ENCODE measurements at places on chromosomes 13 and 19.

- no peak for DNase-seq
Measured at GRCh38 chr13:51370116-51370515, 30.6 kb downstream of the SERPINE3 start.

DNA sequence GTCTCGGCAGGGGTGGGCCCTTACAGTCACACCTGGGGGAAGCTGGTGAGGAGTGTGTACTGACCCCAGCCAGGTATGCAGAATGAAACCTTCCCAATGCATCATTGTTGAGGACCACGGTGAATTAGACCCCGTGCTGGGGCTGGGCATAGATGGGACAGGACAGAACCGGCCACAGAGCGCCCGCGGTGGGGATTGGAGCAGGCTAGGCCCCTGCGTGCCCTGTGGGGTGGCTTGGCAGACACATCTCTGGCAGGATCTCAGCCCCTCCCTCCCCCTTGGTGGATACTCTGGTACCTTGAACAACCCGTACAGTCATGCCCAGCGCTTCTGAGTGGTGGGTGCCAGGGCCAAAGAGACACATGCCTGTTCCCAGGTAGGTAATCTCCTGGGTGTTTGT lies 200.6 kb downstream of the TEX29 start:
- no peak for DNase-seq

GRCh38 chr19:49863254-49863934 lies 4.0 kb downstream of the PNKP start:
- DNase-seq: no peak

GRCh38 chr13:39760521-39760920 lies 105.1 kb downstream of the COG6 start:
- DNase-seq: no peak

DNA sequence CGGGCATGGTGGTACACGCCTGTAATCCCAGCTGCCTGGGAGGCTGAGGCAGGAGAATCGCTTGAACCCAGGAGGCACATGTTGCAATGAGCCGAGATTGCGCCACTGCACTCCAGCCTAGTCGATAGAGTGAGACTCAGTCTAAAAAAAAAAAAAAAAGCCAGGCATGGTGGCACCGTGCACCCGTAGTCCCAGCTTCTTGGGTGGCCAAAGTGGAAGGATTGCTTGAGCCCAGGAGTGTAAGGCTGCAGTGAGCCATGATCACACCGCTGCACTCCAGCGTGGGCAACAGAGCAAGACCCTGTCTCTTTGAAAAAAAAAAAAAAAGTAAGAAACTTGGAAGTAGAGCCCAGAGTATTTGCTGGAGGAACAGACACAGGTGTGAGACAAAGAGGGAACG lies 27.7 kb downstream of the CCDC8 start:
- DNase-seq: no peak

GRCh38 chr13:41048640-41049039 lies 12.7 kb upstream of the WBP4 start:
- DNase-seq: no peak

DNA sequence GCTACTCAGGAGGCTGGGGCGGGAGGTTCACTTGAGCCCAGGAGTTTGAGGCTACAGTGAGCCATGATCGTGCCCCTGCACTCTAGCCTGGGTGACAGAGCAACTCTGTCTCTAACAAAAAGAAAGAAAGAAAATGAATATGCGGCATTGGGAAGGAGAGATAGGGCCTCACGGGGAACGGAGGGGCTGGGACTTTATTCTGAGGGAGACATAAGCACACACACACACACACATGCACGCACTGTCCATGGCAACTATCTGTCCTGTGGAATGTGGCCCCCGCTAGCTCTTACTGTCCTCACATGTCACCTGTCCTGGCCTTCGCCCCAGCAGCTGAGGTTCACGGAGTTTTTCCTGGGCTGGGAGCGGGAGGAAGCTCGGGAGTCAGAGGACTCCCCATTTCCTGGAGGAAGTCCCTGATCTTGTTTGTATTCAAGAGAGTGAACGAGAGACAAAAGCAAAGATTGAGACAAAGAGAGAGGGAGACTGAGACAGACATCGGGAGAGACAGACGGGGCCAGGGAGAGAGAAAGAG lies 654 bp downstream of the STAP2 start:
- no peak for DNase-seq

DNA sequence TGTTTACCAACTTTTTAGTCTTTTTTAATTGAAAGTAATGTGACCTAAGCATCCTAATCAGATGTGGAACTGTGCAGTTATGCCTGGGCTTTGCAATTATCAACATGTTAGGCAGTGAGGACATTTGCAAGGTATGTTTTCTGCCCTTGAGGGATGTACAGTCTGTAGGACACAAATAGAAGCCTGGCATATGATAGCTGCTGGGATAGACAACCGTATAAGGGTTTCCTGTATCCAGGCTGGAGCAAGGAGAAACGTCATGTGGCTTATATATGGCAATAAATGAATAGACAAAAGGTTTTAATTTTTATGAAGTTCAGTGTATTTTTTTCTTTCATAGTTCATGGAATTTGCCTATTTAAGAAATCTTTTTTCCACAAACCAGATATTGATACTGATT lies 2.0 kb upstream of the VPS36 start:
- DNase-seq: no peak

DNA sequence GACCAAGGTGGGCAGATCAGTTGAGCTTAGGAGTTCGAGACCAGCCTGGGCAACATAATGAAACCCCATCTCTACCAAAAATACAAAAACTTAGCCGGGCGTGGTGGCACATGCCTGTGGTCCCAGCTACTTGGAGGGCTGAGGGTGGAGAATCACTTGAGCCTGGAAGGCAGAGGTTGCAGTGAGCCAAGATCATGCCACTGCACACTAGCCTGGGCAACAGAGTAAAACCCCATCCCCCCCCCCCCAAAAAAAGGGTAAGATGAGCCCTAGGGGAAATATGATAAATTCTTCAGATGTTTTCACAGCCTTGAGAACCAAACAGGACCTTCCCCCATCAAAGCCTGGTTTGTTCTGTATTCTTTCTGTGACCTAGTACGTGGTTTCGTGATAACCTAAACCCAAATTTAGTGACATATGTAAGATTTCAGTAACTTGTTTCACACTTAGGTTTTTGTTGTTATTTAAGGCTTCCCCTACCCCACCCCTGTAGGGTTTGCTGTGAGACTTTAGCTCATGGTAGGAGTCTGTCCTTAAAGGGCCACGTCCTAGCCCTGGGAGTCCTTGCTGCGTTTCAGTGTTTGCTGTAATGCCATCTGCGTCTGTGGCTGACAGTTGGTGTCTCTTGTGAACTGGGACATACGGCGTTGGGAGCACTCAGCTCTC lies 49.6 kb downstream of the MYO9B start:
- no peak for DNase-seq

GRCh38 chr13:51584731-51585672 lies 740 bp downstream of the WDFY2 start:
- DNase-seq: peak; percentile 48

DNA sequence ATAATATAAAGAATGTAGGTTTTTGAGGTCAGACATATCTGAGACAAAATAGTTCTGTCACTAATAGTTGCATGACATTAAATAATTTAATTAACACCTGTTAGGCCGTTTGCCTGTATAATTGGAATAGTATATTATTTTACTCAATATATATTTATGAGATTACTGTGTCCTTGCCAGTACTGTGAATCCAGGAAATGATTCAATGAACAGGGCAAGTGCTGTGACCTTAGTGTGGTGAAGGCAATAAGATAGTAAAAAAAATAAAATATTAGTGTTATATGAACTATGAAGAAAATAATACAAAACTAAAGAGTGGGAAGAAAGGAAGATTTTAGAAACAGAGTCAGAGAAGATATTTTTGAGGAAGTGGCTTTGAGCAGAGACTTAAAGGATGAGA lies 403.7 kb downstream of the PCDH9 start:
- no peak for DNase-seq

DNA sequence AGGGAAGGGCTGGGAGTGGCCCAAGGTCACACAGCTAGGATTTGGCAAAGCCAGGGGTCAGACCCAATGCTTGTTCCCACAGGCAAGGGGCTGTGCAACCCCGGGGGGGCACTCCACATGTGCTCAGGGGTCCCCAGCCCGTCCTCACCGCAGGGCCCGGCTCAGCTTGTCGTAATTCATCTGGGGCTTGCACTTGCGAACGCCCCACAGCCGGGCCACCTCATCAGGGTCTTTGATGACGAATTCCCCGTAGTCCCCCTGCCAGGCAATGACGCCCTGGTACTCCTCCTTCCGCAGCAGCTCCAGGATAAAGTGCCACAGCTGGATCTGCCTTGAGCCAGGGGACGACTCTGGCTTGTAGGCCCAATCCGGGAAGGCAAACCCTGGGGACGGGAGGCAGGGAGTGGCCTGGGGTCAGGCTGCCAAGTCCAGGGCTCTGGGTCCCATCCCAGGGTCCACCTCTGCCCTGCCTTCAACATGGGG lies 4.7 kb downstream of the ERF start:
- DNase-seq: no peak

- DNase-seq: no peak
Measured at GRCh38 chr19:1648459-1648849, 4.0 kb downstream of the TCF3 start.

GRCh38 chr13:49533591-49534269 lies 38.0 kb downstream of the PHF11 start:
- no peak for DNase-seq

DNA sequence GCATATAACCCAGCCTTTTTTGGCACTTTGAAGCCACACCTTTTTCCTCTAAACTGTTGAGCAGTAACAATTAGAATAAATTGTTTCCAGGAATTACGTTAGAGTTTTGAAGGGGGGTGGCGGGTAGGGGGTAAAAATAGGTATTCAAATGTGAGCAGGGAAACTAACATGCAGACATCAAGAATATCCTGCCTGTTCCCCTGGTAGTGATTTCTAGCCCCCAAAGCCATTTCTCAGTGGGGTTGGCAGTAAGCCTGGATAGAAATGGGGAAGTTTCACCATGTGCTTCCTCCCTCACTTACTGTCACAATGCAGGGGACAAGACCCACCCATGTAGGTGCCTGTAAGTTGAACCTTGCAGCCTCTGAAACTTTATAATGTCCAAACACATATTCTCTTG lies 3.8 kb downstream of the DOCK9 start:
- DNase-seq: no peak

DNA sequence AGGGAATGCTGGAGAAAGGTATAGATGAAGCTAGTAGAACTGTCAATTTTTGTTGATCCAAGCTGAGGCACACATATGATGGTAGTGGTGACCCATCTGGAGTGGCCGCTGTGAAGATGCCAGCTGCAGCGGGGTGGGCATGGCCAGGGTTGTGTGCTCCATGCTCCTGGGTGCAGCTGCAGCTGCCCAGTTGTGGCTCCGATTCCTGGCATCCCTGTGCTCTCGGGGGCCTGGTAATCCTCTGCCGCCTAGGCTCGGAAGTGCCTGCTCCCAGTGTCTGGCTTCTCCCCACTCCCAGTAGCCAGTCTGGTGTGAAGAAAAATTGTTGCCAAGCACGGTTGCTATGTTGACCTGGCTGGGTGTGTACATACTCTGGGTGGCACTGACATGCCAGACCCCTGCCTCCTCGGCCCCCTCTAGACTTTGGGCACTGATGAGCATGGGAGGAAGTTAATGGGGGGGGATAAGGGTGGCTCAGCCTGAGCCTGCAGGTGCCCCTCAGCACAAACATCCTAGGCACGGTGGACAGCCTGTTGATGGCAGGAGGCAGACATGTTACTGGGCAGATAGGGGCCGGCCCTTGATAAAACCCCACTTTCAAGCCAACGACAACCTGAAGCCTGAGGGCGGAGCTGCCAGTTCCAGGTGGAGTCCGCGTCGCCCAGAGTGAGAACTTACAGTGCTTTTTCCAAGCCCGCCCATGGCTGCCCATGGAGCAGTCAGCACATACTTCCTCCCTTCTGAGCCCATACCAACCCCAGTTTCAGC lies 1400.7 kb downstream of the PCDH9 start:
- DNase-seq: no peak

DNA sequence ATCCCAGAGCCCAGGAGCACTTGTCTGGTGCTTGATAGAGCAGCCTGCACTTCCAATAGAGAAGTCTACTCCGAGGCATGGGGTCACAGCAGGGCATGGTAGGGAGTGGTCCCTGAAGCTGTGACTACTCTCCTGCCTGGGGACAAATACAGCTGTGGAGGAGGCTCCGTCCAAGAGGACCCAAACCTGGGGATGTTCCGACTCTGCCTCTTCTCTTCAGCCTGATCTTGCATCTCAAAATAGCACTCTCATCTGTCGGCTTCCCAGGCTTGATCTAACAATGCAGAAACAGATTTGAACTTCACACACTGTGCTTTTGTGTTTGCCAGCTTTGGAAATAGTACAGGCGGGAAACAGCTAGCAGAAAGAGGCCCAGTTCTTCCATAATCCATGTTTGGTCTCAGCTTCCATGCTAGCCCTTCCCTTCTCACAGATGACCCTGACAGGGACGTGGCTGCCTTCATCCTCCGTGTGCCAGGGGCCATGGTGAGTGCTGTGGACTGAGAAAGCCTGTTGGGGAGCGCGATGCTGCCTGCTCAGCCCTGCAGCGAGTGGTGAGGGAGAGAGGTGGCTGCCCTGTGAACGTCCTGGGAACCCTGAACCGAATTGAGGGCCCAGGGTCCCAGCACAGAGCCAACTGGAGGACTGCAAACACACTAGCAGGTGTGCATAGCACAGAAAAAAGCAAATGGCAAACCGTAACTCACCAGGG lies 150.3 kb upstream of the GPR12 start:
- no peak for DNase-seq

DNA sequence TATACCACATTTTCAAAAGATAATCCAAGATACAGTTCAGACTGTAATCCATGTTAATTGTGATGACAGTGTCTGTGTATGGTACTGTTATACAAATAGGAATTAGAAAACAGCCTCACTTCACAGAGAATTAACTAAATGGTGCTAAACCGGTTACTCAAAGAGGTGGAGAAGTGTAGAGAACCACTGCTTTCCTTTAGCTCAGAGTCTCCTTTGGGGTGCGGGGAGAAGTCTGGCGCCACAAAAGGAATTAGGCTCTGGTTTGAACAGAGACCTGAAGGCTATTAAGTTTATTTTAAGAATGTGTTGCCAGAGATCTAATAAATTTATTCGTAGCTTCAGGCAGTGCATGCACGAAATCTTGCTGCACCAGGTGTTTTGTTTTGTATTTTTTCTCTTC lies 65.8 kb downstream of the FREM2 start:
- DNase-seq: no peak

- DNase-seq: no peak
Measured at GRCh38 chr13:40528881-40529280, 137.6 kb downstream of the FOXO1 start.

DNA sequence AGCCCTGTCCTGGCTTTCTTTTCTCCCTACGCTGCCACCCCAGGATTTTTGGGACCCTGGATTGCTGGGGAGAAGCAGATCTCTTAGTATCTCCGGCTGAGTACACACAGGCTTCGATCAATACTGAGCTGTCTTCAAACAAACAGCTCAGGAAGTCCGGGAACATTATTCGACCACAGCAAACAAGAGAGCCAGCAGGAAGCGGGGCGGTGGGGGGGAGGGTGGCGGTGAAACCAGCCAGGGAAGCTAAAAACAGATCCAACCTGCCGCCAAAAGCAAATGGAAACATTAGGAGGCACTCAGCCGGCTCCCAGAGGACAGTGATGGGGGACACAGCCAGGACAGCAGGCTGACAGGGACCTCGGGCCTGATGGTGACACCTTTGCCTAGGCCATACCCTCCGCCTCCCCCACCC lies 12.2 kb upstream of the BCAM start:
- DNase-seq: no peak

GRCh38 chr19:1503089-1503924 lies 9.5 kb downstream of the ADAMTSL5 start:
- peak; percentile 41 for DNase-seq

- DNase-seq: no peak
Measured at GRCh38 chr19:1294688-1295087, 9.0 kb downstream of the EFNA2 start.

- DNase-seq: peak; percentile 54
Measured at GRCh38 chr13:30463787-30464495, 1.8 kb downstream of the HMGB1 start.

GRCh38 chr19:13117176-13117771 lies 734 bp upstream of the TRMT1 start:
- DNase-seq: no peak
